Activated CD4-positive, alpha-beta T cell treated with anti-CD3 and anti-CD28 coated beads, Interleukin-2, Interleukin-6, amounts not matched to agents 100 ng/mL and 50 ng/mL, durations not matched to agents 16 hours and 8 hours (primary cell): ENCODE measurements at places on chromosomes 3 and 15.

GRCh38 chr3:56826831-56827722, 25.3 kb upstream of the ARHGEF3 start:
- DNase-seq, result peak; percentile 18

DNA sequence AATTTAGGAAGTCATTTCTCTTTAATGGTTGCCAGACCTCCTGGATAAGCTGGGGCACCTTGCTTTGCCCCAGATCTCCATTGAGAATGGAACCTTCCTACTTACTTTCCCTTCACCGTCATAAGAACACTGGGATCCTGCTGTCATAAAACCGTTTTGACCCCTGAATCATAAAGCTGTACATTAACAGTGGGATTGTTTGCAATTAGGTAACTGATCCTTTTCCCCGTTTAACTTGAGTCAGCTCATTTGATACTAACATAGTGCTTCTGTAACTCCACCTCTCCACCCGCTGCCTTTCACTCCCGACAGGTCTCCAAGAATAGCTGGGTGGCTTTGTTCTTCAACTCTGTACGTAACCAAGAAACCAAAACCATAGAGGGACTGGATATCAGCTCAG, 308.2 kb upstream of the WNT5A start:
- DNase-seq, result no peak

DNA sequence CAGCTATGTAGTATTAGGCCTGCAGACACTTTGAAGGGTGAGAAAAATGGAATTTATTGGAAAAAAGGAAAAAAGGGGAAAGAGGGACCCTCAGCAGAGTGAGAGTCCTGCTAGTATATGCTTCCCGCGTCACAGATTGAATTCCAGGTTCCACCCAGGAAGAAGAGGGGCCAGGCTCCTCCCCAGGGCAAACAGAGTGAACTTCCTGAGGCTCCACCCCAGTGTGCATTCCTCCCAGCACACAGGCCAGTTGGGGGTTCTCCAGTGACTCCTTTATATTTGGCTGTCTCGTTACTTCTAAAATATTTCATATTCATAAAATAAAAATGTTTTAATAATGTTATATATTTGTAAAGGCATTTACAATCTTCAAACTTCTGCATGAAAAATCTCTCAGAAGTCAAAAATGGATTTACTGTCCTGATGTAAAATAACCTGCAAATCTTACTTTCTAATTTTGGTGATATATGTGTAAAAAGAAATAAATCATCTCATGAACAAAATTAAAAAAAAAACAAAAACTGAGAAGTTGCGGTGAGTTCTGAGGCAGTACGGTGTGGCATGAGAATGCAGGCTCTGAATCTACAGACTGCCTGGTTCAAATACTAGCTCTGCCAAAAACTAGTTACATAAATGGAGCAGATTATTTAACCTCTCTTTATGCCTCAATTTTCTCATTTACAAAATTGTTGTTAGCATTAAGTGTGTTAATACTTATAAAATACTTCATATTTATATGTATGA, 175.8 kb upstream of the P2RY1 start:
- DNase-seq, result no peak

GRCh38 chr3:171888466-171888865, 45.3 kb downstream of the TMEM212 start:
- DNase-seq, result no peak

DNA sequence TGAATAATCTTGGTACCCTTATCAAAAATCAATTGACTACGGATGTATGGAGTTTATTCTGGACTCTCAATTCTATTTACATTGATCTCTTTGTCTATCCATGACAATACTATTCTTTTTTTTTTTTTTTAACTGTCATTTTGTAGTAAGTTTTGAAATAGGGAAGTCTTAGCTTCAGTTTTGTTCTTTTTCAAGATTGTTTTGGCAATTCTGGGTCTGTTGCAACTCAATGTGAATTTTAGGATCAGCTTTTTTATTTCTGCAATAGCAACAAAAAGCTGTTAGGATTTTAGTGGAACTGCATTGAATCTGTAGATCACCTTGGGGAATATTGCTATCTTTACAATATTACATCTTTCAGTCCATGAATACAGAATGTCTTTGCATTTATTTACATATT, 21.4 kb downstream of the BTLA start:
- no peak for DNase-seq

- DNase-seq, result no peak
These were observed 3.7 kb upstream of the ANKUB1 start for GRCh38 chr3:149796026-149796425.

- DNase-seq, result no peak
These were observed 1222.9 kb downstream of the ZPLD1 start for GRCh38 chr3:103657756-103658155.

- no peak for DNase-seq
These were observed 4.8 kb downstream of the BMF start for GRCh38 chr15:40103864-40104271.

DNA sequence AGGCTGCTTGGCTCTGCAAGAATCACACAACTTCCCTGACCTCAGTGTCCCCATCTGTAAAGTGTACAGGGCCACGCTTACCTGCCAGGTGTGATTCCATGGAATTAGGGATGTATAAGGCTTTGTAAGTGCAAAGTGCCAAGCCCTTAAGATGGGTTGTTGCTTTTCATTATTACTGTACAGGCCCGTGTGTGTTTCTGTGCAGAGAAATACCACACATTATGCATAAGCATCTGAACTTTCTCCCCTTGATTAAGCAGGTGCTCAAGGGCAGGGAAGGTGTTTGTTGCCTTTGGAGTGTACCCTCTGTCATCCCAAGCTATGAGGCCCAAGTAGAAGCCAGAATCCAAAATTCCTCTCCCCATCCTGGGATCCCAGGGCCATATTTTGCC, 13.6 kb upstream of the HRH1 start:
- DNase-seq, result no peak

GRCh38 chr3:48919215-48920138, 835 bp downstream of the ARIH2 start:
- peak; percentile 78 for DNase-seq

DNA sequence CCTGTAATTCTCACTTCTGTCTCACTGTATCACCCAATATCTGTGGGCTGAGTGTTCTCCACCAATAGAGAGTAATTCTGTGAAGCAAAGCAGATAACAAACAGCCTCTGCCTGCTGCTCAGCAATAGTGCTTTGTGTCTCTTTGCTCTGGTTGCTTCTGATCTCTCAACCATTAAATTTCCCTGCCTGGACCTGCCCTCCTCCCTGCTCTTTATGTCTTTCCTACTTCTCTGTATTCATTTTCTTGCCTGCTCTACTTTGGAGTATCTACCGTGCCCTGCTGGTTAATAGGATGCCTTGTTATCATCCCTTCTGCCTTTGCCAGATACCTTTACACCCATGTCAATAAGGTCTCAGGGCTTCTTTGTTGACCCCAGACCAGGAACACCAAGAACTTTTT, 102.9 kb upstream of the CGNL1 start:
- DNase-seq, result no peak

- DNase-seq, result no peak
These were observed 60.4 kb upstream of the KCNAB1 start for GRCh38 chr3:156059950-156060501.

GRCh38 chr3:189685860-189686259, 54.7 kb downstream of the TP63 start:
- no peak for DNase-seq

DNA sequence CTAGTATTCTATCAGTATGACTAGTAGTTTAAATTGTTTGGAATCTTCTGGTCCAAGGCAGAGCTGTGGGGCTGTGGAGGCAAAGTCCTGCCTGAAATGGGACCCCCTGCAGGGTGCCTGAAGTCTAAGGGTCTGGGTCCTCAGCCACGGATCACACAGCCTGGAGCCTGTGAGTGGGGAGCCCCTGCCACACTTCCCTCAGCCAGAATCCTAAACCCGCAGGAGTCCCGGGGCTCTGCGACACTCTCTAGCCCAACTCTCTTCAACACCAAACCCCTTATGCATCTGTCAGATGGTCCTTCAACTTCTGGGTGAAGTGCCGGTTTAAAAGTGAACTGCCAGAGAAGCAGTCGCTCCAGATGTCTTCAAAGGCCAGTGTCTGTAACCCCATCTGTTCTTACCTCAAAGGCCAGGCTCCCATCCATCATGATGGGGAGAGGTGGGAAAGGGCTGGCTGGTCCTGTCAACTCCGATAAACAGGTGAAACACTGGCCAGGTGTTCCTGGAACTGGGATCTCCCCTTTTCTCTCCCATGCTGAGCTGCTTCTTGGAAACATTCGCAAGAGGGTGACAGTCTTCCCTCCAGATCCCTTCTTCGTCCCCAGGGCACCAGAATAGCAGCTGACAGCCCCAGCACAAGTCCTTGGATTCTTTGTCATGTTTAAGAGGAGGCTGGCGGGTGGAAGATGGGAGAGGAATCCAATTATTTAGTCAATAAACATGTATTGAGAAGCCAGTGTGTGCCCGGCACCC, 45.6 kb downstream of the CPN2 start:
- DNase-seq, result no peak

GRCh38 chr3:119013951-119014350, 20.7 kb downstream of the IGSF11 start:
- no peak for DNase-seq

DNA sequence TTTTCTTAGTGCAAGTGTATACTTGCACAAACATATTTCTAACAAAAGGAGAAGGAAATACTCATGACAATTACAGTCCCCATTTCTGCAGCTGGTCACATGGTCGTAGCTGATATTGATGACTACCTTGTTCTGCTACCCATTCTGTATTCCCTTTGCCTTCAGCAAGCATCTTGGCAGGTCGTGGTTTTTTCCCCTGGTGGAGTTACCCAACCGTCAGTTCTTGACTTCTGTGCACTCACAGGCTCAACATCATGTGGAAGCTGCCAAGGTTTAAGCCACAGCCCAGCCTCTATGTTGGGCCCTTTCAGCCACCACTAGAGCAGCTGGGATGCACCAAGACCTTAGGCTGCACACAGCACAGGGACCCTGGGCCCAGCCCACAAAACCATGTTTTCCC, 56.1 kb downstream of the VGLL3 start:
- no peak for DNase-seq

- DNase-seq, result no peak
These were observed 54.0 kb downstream of the TAFA4 start for GRCh38 chr3:68878322-68878721.

GRCh38 chr15:64112073-64112772, 16.4 kb downstream of the SNX1 start:
- DNase-seq, result no peak

GRCh38 chr15:69462030-69462492, 9.4 kb downstream of the RPLP1 start:
- no peak for DNase-seq

DNA sequence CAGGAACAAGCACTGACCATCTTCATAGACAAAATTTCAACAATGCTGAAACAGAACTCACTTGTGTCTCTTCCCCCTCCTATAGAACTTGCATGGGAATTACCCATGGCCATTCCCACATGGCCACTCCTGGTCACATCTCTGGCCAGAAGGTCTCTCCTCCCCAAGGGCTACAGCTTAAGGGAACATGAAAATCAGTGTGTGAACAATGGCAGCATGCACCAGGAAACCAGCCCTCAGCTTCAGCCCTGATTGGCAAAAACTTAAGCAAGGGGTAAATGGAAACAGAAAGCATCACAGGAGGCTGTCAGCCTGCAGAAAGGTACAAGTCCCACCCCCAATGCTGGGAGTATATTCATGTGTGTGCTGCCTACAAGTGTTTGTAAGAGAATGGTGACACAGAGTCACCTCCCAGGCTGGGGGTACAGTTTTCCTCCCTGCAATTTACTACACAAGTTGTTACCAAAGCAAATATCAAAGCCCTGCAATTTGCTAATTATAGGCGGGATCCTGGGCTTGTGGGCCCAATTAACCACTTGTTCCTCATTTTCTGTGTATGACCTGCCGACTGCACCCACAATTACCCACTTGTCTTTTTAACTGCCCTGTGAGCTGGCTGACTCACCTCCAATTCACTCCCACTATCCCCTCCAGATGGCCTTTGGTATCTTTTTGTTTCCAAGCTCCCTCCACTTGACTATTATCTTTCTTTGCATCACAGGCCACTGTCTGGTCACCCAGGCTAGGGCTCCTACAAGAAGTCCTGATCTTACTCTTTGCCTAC, 84.4 kb upstream of the HES1 start:
- DNase-seq, result no peak

- peak; percentile 69 for DNase-seq
These were observed 13.4 kb upstream of the SATB1 start for GRCh38 chr3:18438586-18438985.

- no peak for DNase-seq
These were observed 309.0 kb upstream of the PROK2 start for GRCh38 chr3:72093992-72094334.
